A673 (cell line): ENCODE measurements at places on chromosomes 5 and 9.
A peak's percentile ranks its signal among the peaks of the same experiment; 100 is the strongest.

- no peak for DNase-seq
Measured at GRCh38 chr5:91311168-91311696, 71.9 kb downstream of the ARRDC3 start.

DNA sequence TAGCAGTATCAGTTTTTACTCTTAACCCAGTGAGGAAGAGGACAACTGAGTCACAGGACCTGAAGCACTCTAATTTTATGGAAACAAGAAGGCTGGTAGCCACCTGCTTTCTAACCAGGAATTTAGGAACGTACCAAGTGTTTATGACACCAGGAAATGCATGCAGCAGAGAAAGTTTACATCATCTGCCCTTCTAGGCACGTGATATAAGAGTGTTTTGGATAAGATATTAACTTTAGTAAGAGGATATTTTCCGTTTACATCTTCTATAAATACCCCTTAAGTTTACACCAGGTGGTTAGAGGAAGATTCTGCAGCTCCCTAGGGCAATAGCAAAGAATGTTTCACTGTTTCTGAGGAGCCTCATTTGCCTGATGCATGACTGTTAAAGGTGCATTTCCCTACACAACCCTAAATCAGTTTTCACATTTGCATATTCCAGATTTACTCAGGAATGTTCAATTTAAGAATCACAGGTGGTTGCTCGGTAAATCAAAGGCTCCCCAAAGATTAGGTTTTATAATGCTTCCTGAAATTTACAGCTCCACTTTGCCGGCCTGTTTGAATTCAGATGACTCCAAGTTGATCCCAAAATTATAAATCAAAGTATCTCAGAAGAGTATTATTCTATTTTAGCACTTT is 1.8 kb downstream of the TSC1 start:
- no peak for DNase-seq

GRCh38 chr5:81426359-81427030 is 32.6 kb upstream of the ACOT12 start:
- DNase-seq, result no peak

GRCh38 chr5:120435129-120435528 is 29.0 kb upstream of the PRR16 start:
- DNase-seq, result no peak

- DNase-seq, result no peak
Measured at GRCh38 chr9:113524468-113524867, 60.9 kb downstream of the RGS3 start.

- DNase-seq, result no peak
Measured at GRCh38 chr9:88742905-88743304, 207.9 kb downstream of the NXNL2 start.

- no peak for DNase-seq
Measured at GRCh38 chr5:143154510-143155370, 248.7 kb downstream of the NR3C1 start.

- DNase-seq, result no peak
Measured at GRCh38 chr9:126341902-126342301, 15.3 kb downstream of the MVB12B start.

DNA sequence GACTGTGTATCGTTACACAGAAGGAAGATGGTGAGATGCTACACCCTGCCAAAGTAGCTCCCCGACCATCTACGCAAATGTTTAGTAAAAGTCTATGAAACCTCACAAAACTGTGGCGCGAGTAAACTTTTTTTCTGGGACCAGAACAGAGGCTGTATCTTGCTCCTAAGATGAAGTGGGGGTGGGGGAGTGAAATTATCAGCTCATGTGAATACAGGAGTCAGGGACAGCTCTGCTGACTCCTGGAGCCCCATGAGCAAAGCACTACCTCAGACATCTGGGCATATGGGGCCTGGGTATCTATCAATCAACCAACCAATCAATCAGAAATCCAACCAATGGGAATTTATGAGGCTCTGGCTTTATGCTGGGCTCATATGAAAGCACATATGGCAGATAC is 138.6 kb upstream of the RANBP3L start:
- DNase-seq, result no peak

DNA sequence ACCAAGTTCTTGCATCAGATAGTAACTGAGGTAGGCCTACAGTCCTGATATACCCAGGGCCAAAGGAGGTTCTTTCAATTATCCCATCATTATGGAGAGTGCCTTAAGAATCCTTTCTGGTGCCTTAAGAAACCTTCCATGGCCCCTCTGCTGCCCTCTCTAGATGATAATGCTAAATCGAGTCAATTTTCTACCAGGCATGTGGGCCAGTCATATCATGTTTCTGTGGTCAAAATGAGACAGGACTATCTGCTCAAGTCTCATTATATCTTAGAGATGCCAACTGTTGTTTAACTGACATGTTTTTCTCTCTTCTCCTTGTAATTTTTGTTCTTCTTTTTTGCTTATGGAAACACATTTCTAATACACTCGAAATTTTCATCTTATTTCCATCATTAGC is 127.6 kb downstream of the EDIL3 start:
- DNase-seq, result no peak

DNA sequence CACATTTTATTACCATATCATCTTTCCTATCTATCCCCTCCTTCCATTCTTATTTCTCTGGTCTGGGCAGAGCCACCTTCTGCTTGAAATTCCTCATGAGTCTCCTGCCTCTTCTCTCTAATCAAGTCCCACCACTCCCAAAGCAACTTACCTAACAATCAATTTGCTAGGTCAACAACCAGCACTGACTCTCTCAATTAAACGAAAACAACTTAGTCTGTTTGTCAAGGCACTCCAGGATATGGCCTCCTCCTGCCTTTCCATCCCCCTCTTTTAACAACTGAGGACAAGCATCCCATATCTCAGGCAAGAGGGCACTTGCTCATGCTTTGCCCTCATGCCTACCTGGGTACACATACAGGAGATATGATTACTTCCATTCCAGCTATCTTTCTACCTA is 47.4 kb downstream of the HCN1 start:
- DNase-seq, result no peak

DNA sequence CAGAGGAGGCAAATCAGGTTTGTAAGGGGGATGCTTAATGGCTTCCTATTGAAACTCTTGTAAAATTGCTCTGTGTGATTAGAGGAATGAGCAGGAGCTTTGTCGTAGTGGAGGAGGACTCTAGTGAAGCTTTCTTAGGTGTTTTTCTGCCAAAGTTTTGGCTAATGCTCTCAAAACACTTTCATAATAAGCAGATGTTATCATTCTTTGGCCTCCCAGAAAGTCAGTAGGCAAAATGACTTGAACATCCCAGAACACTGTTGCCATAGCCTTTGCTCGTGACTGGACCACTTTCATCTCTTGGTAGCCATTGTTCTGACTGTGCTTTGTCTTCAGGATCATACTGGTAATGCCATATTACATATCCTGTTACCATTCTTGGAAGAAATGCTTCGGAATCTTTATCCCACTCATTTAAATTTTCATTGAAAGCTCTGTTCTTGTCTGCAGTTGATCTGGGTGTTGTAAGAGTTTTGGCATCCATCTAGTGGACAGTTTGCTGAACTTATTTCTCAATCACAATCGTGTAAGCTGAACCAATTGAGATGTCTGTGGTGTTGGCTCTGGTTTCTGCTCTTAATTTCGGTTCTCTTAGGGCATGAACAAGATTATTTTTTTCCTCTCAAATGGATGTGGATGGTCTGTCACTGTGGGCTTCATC is 187.6 kb downstream of the COMMD10 start:
- peak; percentile 11 for DNase-seq

DNA sequence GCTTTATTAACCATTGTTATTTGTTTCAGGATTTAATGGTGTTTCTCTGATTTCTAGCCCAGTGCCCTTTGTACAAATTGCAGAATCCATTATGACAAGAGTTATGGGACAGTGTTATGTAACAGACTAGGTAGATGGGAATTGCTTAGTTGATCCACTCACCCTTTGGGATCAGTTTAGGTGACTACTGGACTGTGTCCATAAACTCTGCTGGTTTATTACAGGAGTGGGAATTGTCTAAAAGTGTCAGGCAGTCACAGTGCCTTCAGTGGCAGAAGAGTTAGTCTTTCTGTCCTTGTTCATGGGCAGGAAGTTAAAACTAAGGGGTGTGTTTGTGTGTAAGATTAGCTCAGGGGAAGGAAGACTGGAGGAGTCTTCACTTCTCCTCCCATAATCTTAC is 29.3 kb downstream of the RCL1 start:
- DNase-seq, result no peak

DNA sequence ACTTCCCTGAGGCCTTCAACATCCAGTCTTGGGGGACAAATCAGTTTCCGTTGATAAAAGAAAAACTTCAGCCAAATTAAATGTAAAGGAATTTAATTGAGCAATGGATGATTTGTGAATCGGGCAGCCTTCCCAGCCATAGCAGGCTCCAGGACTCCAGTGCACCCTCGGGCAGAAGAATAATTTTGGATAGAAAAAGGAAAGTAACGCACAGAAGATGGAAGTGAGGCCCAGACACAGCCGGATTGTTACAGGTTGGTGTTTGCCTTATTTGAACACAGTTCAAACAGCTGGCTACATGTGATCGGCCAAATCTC is 19.1 kb downstream of the MRPL36 start:
- no peak for DNase-seq

GRCh38 chr9:95049761-95050160 is 267.7 kb downstream of the FANCC start:
- DNase-seq, result no peak

DNA sequence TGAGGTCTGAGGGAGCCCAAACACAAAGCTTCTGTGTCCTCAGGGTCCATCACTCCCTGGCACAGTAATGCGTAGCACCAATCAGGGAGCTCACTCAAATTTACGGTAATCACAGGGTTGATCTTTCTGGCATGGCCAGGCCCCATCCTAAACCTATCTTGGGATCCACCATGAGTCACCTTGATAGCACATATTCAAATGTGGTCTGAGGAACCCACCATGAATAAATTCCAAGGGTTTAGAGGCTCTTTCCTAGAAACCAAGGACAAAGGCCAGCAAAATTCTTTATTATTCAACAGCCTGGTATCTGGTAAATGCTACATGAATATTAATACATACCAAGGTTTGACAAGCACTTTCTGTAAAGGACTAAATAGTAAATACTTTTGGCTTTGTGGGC is 254.5 kb downstream of the TLR4 start:
- no peak for DNase-seq

- DNase-seq, result no peak
Measured at GRCh38 chr5:181163487-181164075, 16.2 kb downstream of the OR2V2 start.

- DNase-seq, result no peak
Measured at GRCh38 chr5:178555005-178555404, 35.2 kb downstream of the COL23A1 start.

DNA sequence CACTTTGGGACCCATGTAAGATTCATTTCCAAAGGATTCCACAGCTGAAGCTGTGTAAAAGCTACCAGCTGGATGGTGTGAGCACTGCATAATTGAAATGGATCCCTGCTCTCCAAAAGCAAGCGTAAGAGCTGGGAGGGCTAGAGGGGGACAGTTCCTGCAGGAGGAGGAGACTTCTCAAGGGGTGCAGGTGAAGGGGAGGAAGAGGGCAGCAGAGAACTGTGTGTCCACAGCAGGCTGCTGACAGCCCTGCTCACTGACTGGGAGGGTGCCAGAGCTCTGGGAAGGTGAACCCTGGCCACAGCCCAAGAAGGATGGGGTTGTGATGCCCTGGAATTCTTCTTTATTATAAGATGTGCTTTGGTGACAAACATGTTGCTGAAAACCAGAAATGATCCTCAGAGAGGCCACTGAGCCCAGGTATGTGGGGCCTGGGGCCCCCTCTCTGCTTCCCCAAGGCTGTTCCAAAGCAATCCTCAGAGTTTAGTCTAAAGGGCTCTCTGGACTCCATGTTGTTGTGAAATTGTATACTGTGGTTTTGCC is 112.8 kb upstream of the SLC25A48 start:
- DNase-seq, result no peak

DNA sequence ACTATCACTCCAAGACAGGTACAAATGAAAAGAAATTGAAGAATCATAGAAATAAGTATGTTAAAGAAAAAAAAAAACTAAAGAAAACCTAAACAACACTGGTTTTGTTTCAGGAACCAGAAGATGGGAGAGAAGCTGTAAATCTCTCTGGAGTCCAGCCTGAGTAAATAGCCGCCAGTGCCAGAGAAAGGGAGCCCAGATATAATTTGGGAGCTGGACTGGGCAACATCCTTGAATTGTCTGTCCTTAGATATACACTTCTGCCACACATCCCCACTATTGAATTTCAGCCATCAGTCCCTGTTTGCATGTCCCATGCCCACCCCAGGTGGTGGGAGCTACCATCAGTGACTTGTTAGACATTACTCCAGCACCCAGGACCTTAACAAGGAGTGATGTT is 979.6 kb downstream of the DTWD2 start:
- DNase-seq, result no peak

DNA sequence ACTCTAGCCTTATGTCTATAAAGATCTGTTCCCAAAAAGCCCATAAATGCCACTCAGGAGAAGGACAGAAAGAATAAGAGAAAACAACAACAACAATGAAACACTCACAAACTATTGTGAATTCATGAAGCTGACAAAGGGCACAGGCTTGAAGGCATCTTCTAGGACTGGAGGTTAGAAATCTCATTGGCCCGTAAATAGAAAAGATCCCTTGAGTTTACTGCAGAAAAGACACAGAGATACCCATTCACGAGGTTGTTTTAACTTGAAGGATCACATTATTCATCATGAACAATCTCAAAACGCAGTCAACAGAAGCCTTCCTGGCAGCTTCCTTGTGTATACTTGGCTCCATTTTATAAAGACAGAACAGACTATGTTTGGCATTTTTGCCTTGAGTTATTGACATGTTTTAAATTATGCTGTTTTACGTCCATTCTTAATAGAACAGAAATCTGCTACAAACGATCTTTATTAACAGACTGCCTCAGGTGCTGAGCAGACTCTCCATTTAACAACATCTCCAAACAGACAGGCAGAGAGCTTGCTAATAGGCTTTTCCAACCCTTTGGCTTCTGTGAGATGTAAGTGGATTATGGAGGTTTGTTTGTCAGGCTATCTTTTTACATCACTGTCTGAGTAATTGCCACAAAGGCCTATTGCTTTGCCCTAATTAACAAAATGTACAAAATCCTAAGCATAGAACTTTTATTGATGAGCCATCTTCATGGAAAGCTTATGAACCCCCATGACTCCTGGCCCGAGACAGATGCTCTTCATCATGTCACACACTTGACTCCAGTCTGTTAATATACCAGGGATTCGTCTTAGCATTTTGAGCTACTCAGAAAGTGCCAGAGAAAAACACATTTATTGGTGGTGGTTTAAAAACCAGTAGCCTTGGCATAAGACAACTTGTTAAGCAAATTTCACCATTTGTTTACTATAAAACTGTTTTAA is 735.3 kb upstream of the ZNF608 start:
- peak; percentile 37 for DNase-seq

GRCh38 chr9:97985058-97985861 is 2.1 kb downstream of the ANP32B start:
- DNase-seq, result peak; percentile 15

GRCh38 chr9:97923529-97924108 is 1.3 kb upstream of the TRMO start:
- peak; percentile 90 for DNase-seq
